ENCODE measurements at places on chromosomes 7 and 10. TPM values are rescaled to one million over a fixed set of nuclear protein-coding genes. Genes with fewer than 3 reads are reported as not detected.

DNA sequence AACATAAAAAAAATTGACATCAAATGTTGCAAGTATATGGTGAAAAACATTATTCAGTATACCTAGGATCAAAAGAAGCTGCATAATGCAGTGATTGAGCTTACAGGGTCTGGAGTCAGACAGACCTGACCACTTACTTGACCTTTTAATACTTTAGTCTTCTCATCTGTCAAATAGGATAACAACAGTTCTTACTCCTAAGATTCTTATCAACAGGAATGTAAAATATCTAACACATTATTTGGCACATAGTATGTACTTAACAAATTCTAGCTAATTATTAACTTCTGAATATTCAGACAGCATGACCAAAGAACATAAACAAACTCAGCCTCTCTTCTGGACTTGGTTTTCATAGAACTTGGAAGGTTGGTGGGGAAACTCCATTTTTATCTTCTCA lies 45.6 kb upstream of the PIP4K2A start:
- H3K4me1 ChIP-seq: no peaks in the 10 kb centered on the region
- H3K27me3 ChIP-seq: no peaks in the 10 kb centered on the region
- no peaks in the 10 kb centered on the region for H3K36me3 ChIP-seq
- no peak overlapping the region for H3K27ac ChIP-seq
- DNase-seq: no peak
- no peak overlapping the region for H3K4me3 ChIP-seq

The HABP2 gene
- not detected for total RNA-seq

DNA sequence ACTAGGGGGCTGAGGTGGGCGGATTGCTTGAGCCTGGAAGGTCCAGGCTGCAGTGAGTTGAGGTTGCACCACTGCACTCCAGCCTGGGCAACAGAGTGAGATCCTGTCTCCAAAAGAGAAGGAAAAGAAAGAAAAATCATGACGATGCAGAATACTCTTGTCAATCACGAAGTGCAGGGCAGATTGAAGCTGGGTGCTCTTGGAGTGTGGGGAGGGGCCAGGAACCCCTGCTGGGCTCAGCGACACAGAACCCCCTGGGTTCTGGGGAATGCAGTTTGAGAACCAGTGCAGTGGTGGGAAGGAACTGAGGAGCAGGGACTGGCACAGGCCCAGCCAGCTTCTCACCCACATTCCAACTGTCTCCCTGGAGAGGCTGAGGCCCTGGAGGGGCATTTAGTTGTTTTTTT lies 10.8 kb upstream of the INTS1 start:
- no peak for DNase-seq
- H3K4me1 ChIP-seq: peaks cover 10% of the 10 kb centered on the region
- H3K27ac ChIP-seq: no peak overlapping the region
- peaks cover 40% of the 10 kb centered on the region for H3K27me3 ChIP-seq
- H3K4me3 ChIP-seq: no peak overlapping the region

DNA sequence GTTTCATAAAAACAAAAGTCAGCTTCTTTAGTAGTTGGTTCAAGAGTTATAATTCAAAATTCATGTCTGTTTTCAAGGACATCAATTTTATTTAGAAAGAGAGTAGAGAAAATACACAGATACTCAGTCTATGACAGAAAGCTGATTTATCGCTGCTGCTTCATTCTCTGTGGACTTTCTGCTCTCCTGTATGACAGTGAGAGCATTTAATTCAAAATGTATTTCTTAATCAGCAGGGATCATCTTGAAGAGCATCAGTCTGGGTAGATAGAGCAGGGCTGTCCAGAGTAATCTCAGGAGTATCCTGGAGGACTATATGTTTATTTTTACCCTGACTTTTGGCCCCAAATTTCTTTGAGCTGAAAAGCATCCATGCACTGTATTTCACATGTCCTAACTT lies 1676.7 kb downstream of the REEP3 start:
- no peaks in the 10 kb centered on the region for H3K4me1 ChIP-seq
- H3K27ac ChIP-seq: no peak overlapping the region
- DNase-seq: no peak
- H3K4me3 ChIP-seq: no peak overlapping the region
- no peaks in the 10 kb centered on the region for H3K36me3 ChIP-seq

DNA sequence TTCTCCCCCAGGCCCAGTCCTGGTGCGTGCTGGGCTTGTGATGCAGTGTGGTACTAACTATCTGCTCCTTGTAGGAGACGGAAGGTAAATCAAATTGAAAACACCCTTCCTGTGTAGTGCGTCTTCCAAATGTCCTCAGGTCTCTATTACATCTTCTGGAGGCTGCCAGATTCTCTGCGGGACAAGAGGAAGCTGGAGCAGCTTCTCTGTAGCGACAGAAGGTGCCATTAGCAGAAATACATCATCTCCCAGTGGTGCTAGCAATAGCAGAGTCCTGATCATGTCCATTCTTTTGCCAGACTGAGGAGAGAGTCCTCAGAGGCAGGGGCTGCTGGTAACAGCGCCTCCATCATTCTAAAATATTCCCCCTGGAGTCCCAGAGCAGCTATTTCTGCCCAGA lies 675.2 kb downstream of the LRMDA start:
- H3K4me3 ChIP-seq: no peak overlapping the region
- DNase-seq: peak; percentile 29
- H3K36me3 ChIP-seq: no peaks in the 10 kb centered on the region
- no peak overlapping the region for H3K27ac ChIP-seq

DNA sequence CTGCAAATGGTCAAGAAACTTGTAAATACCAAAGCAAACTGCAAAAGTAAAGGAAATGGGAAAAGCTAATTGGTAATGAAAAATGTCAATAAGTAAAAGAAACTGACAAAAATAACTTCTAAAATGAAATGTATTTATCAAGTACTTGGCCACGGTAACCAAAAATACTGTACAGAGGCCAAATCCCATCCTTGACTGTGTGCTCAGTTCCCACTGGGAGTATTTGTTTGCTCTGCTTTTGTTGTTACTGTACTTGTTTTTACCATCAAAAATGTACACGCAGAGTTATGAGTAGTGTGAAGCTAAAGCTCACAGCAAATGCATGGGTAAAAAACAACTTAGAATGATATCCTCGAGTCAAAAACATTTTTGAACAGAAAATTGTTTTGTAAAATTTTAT lies 31.1 kb downstream of the ENKUR start:
- no peak overlapping the region for H3K4me3 ChIP-seq
- DNase-seq: no peak
- H3K27me3 ChIP-seq: no peaks in the 10 kb centered on the region
- H3K4me1 ChIP-seq: no peaks in the 10 kb centered on the region
- H3K36me3 ChIP-seq: no peaks in the 10 kb centered on the region
- H3K27ac ChIP-seq: no peak overlapping the region

The AGR3 gene
- not detected for total RNA-seq

DNA sequence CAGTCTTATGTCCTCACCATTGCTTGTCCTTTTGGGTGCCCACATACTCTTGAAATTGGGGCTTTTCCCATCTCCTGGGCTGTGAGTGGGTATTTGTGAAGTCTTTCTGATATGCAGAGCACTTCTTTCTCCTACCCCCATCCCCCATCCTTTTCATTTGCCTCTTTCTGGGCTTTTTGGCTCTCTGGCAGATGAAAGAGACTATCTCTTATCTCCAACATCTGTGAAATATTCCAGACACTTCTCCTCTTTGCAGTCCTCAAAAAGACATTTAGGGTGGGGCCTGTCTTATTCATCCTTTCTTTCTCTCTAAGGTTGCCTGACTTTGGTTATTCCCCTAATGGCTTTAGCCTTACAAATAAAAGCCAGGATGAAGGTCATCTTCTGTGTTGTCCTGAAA lies 462.2 kb upstream of the MKI67 start:
- H3K36me3 ChIP-seq: no peaks in the 10 kb centered on the region
- no peaks in the 10 kb centered on the region for H3K4me1 ChIP-seq
- no peak overlapping the region for H3K27ac ChIP-seq
- H3K4me3 ChIP-seq: no peak overlapping the region
- H3K27me3 ChIP-seq: no peaks in the 10 kb centered on the region

DNA sequence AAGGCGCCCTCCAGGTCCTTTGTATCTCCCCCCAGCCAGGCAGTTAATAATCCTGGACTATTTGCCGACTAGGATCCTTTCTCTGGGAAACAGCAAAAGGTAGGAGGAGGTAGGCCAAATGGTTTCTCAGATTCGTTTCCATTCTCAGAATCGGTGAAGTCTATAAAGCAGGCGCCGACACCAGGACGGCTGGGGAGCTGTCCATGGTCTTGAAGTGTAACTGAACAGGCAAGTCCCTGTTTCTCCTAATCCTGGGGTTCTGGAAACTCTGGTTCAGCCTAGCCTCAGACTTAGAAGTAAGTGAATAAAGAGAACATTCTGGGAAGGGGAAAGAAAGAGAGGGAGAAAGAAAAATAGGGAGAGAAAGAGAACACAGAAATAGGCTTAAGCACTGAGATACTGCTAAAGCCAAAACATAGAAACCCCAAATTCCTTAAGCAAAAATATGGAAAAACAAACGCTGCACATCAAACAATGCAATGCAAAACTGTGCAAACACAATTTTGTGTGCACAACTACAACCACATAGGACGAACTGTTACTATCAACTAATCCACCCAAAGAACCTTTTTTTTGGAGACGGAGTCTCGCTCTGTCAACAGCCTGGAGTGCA lies 11.1 kb upstream of the INA start:
- H3K4me3 ChIP-seq: no peak overlapping the region
- no peaks in the 10 kb centered on the region for H3K36me3 ChIP-seq

The CACNB2 gene
- 89.6 TPM for total RNA-seq

The FGFBP3 gene
- total RNA-seq: 1.7 TPM

The PON3 gene
- total RNA-seq: 1.2 TPM

GRCh38 chr10:78462726-78463228 lies 429.1 kb downstream of the RPS24 start:
- no peak overlapping the region for H3K27ac ChIP-seq
- H3K4me3 ChIP-seq: no peak overlapping the region
- no peaks in the 10 kb centered on the region for H3K4me1 ChIP-seq

The HOXA7 gene
- total RNA-seq: 0.33 TPM

- H3K27ac ChIP-seq: no peak overlapping the region
- H3K4me3 ChIP-seq: no peak overlapping the region
- no peaks in the 10 kb centered on the region for H3K27me3 ChIP-seq
- no peaks in the 10 kb centered on the region for H3K36me3 ChIP-seq
- DNase-seq: no peak
Observed at GRCh38 chr10:95789902-95790301, 33.9 kb downstream of the ENTPD1 start.

- H3K27me3 ChIP-seq: no peaks in the 10 kb centered on the region
- H3K27ac ChIP-seq: peak overlapping the region; percentile 26
- no peak for DNase-seq
- peaks cover 9% of the 10 kb centered on the region for H3K4me1 ChIP-seq
- no peaks in the 10 kb centered on the region for H3K36me3 ChIP-seq
- peak overlapping the region; percentile 26 for H3K4me3 ChIP-seq
Observed at GRCh38 chr7:158847451-158847866, 8.9 kb upstream of the DYNC2I1 start.

The NRP1 gene
- 53.1 TPM for total RNA-seq

DNA sequence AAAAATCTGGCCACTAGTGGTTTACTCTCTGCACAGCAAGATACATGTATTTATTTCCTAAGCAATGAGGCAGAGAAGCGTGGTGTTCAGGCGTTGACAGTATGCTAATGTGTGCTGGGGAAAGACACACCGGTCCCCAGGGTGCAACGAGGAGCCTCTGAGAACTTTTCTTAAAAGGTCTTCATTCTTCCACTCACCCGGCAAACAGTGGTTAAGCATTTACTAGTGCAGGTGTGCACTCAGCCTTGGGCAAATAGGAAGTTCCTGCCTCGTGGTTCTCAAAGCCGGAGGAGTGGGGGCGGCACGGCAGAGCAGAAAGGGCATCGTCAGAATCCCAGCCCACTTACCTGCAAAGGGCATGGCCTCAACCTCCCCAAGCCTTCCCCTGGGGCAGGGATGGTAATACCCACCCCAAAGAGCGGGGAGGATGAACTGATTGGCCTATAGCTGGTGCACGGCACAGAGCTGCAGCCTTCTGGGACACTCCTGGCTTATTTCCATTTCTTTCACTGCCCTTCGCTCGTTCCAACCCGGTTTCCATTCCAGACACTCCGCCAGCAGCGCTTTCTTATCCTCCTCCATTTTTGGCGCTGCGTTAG lies 184.3 kb upstream of the CTBP2 start:
- no peaks in the 10 kb centered on the region for H3K36me3 ChIP-seq
- H3K4me3 ChIP-seq: no peak overlapping the region
- no peak for DNase-seq
- no peak overlapping the region for H3K27ac ChIP-seq
- no peaks in the 10 kb centered on the region for H3K4me1 ChIP-seq

DNA sequence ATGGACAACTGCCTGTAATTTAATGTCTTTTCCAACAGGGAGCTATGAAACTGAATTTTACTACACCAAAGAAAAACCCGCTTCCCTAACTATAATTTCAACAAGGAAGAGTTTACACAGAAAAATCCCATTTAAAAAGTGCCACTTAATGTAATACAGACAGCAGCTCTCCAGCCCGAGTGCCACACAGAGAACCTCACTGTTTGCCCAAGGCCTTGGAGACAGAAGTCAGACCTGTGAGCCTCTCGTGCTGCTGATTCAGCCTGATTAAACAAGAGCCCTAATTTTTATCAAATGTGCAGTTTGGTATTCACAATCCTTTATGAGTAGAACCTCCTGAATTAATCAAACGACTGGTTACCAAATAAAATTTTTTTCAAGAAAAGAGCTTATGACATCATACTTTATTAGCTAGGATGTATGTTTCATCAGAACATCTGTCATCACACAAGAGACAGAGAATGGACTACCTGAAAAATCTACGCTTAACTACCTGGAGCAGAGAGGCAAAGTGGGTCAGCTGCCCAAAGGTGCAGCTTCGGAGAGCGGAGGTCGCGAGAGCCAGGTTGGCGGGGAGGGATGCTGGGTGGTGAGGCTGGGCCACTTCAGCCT lies 543.6 kb downstream of the SDK1 start:
- no peaks in the 10 kb centered on the region for H3K4me1 ChIP-seq
- no peak for DNase-seq
- no peaks in the 10 kb centered on the region for H3K27me3 ChIP-seq
- H3K27ac ChIP-seq: no peak overlapping the region
- H3K36me3 ChIP-seq: no peaks in the 10 kb centered on the region
- H3K4me3 ChIP-seq: no peak overlapping the region

GRCh38 chr7:879093-879492 lies 2.7 kb downstream of the GET4 start:
- DNase-seq: no peak
- peaks cover 4% of the 10 kb centered on the region for H3K36me3 ChIP-seq
- no peaks in the 10 kb centered on the region for H3K27me3 ChIP-seq
- no peak overlapping the region for H3K27ac ChIP-seq
- H3K4me3 ChIP-seq: no peak overlapping the region
- peaks cover 85% of the 10 kb centered on the region for H3K4me1 ChIP-seq

The CTAGE8 gene
- 1.5 TPM for total RNA-seq

DNA sequence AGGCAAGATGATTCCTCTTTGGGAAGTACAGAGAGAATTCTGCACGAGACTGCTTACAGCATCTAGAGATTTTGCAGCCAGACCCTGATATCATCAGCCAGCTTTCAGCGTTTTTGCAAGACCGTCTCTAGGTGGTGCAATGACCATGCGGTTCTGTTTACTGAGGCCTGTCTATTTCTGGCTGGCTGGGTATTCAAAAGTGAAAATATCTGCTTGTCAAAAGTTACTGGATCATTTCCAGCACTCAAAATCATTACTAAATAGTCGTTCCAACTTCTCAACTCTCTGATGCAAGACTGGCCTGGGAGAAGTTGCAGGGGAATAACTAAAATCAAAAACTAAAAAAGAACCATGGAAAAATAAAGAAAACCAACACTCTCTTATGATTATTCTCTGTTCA lies 240.1 kb downstream of the ELMO1 start:
- H3K27ac ChIP-seq: peak overlapping the region; percentile 83
- H3K27me3 ChIP-seq: no peaks in the 10 kb centered on the region
- peak; percentile 94 for DNase-seq
- no peak overlapping the region for H3K4me3 ChIP-seq
- peaks cover 16% of the 10 kb centered on the region for H3K36me3 ChIP-seq

Measured in esophagus muscularis mucosa (tissue), 4 donors.